ENCODE measurements at places on chromosomes 3 and 15.

DNA sequence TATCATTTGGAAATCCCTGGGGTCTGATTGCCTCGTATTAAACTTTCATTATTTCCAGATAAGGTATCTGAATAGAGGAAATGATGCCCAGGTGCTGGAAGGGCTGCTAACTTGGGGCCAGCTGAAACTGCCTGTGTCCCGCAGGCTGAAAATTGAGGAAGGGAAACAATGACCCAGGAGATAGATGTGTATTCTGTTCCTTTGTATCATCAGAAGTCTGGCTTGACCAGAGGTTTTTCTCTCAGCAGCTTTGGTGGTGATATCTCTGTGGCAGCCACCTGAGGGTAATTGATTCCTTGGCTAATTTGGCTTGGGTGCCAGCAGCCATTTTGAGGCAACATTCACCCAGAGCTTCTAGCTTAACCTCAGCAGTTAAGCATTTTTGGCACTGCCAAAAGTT lies 90.0 kb upstream of the STT3B start:
- no peak for DNase-seq

GRCh38 chr15:63887630-63888029 lies 53.9 kb upstream of the HERC1 start:
- DNase-seq, result no peak

- peak; percentile 89 for DNase-seq
These were observed 2.3 kb downstream of the CHRNA3 start for GRCh38 chr15:78618490-78618934.

- no peak for DNase-seq
These were observed 51.6 kb upstream of the HEG1 start for GRCh38 chr3:125107363-125107762.

GRCh38 chr3:111695636-111696117 lies 100.5 kb upstream of the ZBED2 start:
- no peak for DNase-seq

- DNase-seq, result no peak
These were observed 32.4 kb upstream of the PIK3R4 start for GRCh38 chr3:130779031-130779430.

DNA sequence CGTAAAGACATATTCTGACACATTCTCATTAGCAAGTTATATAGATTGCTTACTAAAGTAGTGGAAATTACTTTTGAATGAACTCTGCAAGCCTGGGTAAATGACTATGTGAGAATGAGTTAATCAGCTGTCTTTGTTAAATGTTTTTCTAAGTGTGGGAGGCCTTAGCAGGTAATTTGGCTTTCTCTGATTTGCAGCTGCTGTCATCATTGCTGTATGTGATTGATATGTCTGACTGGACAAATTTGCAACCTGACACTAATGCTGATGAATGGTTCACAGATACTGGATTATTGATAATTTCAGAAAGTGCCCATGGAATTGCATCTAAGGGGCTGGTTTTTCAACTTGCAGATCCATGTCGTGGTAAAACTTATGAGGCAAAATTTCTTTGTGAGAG lies 372.2 kb upstream of the SGO1 start:
- DNase-seq, result no peak

GRCh38 chr15:88624156-88624970 lies 3.2 kb downstream of the AEN start:
- no peak for DNase-seq

GRCh38 chr15:78927077-78927790 lies 17.6 kb downstream of the CTSH start:
- DNase-seq, result no peak

DNA sequence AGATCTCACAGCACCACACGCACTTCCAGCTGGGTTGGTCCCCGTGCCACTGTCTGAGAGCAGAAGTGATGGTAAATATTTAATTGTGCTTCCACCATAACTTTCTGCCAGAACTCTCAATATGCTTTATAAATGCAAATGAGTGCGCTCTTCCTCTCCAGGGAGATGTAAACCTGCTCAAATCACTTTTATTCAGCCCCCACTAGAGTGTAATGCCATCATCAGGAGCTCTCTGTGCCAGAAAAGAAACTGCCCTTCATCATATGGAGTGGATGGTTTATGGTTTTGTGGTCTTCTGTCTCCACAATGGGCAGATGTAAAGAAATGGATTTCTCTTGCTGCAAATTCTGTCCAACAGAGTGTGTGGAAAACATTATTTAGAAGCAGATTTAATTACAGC lies 127.0 kb downstream of the EPHB1 start:
- no peak for DNase-seq

- no peak for DNase-seq
These were observed 435.4 kb upstream of the GOLIM4 start for GRCh38 chr3:168531116-168531515.

DNA sequence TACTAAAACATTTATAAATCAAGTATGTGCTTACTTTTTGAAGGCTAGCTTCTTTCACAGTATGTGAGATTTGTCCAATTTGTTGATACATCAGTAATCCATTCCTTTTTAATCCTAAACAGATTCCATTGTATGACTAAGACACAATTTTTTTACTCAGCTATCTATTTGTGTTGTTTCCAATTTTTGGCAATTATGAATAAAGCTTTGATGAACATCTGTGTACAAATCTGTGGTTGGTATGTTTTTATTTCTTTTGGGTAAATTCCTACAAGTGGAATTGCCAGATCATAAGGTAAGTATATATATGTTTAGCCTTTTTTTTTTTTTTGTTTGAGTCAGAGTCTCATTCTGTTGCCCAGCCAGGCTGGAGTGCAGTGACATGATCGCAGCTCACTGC lies 56.2 kb upstream of the VEPH1 start:
- DNase-seq, result no peak

- no peak for DNase-seq
These were observed 5.6 kb upstream of the CLEC3B start for GRCh38 chr3:45020534-45020933.

DNA sequence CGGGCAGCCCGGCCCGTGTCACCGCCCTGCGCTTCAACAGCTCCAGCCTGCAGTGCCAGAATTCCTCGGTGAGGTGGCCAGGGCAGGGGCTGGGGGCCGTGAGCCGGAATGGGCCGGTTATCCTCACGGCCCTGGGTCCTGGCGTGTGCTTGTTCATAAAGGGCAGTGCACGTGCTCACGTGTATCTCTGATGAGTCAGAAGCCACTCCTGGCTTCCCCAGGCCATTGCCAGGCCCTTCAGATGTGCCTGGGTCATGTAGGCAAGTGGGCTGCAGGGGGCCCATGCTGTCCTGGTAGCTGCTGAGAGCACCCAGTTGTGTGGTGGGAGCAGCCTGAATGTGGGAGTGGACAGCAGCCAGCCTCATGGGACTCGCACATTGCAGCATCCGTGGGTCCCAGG lies 29.2 kb downstream of the PLXNA1 start:
- no peak for DNase-seq

GRCh38 chr15:36632226-36632625 lies 52.8 kb downstream of the CDIN1 start:
- no peak for DNase-seq

DNA sequence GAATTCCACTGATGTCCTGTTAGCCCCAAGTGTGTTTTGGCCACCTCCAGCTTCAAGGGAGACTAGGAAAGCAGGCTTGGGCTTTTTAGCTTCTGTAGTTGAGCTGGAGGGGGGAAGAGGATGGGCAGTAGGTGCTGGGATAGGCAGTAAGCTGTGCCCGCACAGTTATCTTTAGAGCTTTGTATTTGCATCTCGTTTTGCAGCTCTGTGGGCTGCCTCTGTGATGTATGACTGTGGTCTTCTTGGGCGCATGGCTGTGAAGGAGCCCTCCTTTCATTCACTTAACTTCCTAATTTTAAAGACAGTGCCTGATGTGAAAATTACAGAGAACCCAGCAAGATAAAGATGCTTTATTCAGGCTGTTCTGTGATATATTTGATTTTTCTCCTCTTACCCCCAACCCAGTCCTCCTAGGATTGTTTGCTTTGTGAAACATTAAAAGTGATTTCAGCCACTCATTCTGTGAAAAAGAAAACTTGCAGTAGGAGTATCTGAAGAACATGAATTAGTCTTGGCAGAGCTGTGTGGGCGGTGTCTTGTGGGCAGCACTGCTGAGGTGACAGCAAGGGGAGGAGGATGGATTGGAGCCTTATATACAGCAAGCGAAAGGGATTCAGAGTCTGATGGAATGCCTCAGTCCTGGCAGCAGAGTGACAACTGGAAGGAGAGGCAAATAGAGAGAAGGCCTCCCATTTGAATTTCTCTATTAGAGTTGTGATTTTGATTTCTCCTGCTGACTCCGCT lies 74.3 kb downstream of the LARS2 start:
- no peak for DNase-seq

DNA sequence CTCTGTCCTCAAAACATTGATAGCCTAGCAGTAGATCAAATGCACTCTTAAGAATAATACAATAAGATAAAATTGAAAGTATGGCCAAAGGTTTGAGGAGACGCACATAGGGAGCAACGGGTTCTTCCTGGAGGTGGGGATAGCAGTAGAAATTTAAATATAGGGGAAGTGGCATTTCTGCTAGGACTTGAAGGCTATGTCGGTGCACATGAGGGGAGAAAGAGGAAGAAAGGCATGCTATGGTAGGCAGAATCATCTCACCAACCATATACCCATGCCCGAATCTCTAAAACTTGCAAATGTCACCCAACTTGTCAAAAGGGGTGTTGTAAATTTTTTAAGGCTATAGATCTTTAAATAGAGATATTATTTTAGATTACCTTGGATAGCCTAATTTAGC lies 735.1 kb upstream of the LMCD1 start:
- no peak for DNase-seq

DNA sequence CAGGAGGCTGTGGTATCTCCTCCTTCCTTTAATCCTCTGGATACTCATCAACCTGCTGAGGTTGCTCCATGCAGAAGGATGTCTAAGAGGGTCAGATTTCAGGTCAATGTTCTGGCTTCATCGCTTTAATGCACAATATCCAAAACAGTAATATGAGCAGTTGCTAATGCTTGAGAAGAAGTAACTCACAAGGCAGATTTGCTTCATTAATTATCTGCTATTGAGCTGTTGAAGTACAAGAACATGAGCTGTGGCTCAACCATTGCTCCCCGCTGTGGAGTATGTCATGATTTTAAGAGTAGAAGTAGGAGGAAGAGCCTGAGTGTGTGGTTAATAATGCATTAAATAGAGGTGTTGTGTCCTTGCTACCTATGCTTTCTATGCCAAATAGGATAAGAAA lies 1412.9 kb upstream of the ALCAM start:
- DNase-seq, result no peak

- no peak for DNase-seq
These were observed 15.0 kb upstream of the MEX3B start for GRCh38 chr15:82060817-82061216.

DNA sequence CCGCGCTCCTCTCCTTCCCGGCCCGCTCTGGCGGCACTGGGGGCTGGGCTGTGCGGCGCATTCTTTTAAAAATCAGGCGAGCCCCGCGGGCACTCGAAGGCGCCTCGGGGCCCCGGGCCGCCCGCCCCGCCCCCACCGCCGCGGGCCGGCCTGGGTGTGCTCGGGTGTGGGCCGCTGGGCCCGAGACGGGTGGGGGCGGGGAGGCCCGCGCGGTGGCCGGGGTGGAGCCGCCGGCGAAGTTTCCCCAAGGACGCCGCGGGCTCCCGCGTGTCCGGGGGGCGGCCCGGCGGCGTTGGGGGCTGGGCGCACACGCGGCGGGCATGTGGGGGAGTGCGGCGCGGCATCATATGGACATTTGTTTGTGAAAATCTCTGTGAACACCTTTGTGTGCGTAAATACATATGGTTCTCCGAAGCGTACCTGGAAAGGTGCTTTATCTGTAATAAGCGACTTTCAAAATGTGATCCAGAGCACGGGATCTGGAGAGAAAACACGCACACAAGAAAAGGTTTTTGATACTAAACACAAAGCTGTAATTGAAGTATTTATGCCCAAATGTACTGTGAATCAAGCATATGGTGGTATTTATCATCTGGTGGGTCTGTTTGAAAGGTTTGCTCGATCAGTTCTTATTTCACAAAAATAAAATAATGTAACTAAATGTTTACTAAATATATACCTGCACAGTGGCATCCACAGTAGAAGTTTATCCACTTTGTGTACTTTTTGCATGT lies 612 bp upstream of the TBL1XR1 start:
- DNase-seq, result no peak

All from adrenal gland (tissue), 19 donors.